ENCODE measurements at places on chromosomes 3 and 15.

- no peak for DNase-seq
Measured at GRCh38 chr3:183710231-183710630, 12.6 kb downstream of the YEATS2 start.

DNA sequence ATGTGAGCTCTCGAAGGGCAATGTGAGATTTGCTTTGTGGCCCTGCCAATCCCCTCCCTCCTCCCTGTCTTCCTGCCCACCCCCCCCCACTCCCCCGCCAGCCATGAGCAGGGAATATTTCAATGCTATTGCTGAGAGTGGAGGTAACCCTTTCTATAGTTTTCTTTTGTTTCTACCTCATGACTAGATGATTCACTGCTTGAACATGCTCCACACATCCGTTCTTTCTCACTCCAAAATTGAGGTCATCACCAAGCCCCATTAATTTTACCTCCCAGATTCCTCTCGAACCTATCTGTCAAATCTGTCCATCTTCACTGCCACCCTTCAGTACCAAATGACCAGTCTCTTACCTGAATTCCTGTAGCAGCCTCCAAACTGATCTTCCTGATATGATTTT lies 12.2 kb downstream of the ZNF774 start:
- DNase-seq, result no peak

GRCh38 chr15:94306700-94307650 lies 75.6 kb downstream of the MCTP2 start:
- DNase-seq, result peak; percentile 62

- no peak for DNase-seq
Measured at GRCh38 chr3:38552364-38552763, 56.2 kb downstream of the EXOG start.

DNA sequence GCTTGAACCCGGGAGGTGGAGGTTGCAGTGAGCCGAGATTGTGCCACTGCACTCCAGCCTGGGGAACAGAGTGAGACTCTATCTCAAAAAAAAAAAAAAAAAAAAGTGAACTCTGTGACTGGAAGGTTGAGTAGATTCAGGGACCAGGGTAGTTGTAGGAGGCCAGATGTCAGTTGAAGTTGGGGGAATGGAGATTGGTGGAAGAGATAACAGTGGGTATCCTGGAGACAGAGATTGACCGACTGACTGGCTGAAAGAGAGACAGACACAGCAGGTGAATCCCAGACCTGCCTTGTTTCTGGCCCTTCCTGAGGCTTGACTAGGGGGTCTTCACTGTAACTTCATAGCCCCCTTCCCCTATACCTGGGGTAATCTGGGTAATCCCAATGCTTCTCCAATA lies 22.1 kb upstream of the RNU6-1 start:
- DNase-seq, result peak; percentile 7

DNA sequence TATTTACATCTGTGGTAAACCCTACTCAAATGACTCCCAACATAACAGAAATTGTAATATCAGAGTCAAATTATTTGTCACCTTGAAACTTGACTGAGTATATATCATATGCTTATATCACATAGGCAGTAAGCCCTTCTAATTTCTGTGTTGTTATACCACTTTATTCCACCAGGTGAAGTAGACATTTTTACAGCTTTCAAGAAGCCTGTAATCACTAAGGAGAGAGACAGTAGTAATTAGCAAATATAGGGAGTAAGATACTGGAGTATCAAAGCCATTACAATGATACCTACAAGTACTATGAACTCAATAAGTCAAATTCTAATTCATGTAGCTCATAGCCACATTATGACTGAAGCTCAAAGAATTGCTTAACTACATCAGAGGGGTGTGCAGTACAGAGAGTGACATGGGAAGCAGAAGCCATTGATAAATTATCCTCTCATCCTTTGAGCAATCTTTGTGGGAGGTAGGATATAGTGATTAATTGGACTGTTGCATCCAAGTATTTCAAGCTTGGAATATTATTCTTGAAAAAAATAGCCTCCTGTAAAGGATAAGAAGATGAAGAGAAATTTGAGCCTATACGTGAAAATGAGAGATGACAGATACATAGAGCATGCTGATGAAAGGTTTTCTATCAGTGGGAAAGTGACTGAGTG lies 1005.9 kb downstream of the ZPLD1 start:
- DNase-seq, result no peak

DNA sequence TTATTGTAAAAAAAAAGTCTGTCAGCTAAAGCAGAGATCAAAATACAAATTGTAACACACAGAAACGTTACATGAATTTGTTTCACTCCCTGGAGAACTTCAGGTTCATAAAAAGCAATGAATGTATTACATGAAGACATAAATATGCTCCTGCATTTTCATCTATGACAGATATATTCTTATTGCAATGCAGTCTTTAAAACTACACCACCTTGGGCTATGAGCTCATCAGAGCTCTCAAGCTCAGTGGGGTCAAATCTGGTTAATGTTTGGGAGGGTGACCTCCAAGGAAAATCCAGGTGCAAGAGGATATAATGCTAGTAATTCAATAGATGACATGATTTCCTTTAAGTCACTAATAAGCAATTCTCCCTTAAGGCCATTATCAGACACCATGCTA lies 606.8 kb downstream of the EPHA3 start:
- DNase-seq, result no peak

- DNase-seq, result no peak
Measured at GRCh38 chr15:35393398-35393797, 152.6 kb downstream of the DPH6 start.

GRCh38 chr3:23189187-23189586 lies 13.9 kb upstream of the UBE2E2 start:
- no peak for DNase-seq

DNA sequence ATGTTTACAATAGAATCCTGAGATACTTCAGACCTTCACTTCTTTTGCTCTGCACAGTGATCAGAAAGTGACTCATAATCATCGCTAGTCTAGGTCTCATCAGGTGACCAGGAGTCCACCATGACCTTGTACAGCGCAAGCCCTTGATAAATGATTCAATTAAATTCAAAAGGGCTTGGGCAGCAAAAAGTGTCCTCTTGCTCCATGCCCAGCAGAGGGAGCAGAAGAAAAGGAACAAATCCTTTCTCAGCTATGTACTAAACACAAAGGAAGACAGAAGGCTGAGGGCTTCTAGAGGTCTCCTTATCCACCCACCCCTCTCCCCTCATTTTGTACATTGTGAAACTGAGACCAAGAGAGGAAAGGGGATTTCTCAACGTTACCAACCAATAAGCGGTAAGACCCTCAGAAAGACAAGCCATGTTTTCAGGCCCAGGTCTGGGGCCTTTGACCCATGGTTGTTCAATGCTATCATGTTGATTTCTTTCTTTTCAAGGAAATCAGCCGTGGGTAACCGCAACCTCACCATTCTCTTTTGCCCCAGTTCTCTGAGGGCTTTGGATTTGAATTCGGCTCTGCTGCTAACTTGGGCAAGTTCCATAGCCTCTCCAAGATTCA lies 74.8 kb downstream of the AQP9 start:
- no peak for DNase-seq

GRCh38 chr15:83559310-83559966 lies 94.5 kb upstream of the ADAMTSL3 start:
- DNase-seq, result peak; percentile 65

- DNase-seq, result no peak
Measured at GRCh38 chr15:94233441-94233840, 2.1 kb downstream of the MCTP2 start.

DNA sequence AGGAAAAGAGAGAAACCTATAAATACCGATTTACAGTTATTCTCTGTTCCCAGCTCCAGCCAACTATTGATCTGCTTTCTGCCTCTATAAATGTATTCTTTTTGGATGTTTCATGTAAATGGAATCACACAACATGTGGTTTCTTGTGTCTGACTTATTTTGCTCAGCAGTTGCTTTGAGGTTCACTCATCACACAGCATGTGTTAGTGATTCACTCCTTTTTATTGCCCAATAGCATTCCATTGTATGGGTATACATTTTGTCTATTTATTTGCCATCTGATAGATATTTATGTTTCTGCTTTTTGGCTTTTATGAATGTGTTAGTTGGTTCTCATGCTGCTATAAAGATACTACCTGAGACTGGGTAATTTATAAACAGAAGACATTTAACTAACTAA lies 23.6 kb downstream of the CCR1 start:
- DNase-seq, result no peak

- DNase-seq, result no peak
Measured at GRCh38 chr15:51199541-51199940, 104.8 kb upstream of the TNFAIP8L3 start.

DNA sequence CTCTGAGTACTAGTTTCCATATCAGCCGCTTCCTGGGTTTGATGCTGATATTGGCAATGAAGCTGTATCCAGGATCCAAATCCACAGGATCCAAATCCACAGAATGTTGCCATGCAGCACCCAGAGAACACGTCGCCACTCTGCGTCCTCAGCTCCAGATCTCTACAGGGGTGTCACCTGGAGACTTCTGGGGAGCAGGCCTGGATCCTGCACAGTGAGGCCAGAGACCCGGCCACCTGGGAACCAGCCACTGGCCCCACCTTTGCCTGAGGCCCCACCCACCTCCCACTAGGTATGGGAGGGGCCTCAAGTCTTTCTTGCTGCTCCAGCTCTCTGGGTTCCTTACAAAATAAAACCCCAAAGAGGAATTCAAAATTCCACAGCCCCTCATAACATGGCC lies 123.9 kb downstream of the LRRK1 start:
- DNase-seq, result peak; percentile 5

DNA sequence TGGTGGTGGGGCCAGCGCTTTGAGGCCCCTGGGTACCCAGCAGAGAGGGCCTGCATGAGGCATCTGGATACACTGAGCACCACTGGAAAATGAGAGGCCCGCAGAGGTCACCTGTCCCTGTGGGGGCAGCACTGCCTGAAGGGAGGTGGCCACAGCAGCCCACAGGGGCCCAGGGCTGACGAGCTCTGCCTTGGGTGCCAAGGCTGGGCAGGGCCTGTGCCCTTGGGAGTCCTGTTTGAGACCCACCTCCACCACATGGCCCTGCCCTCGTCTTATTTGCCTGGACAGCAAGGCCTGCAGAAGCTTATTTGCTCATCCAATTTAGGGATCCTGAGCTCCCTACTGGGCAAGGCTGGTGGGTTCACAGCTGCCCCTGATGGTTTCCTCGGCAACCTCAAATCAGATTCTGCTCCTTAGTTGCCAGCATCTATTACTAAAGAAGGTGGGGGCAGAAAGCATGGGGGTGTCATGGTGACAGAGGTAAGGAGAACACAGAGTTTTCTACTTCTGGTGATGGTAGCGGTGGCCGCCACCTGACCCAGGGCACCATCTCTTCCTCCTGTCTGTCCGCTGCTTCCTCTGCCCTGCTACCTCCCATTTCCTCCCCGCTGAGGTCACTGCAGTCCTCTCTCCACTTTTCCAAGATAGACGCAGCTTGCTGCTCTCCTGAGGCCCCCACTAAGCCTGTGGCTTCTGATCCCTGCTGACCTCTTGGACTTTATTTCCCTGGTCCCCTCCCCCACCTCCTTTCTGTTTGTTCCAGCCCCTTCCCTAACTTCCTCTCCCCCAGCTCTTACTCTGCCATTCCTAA lies 62.9 kb downstream of the HMCES start:
- DNase-seq, result no peak

DNA sequence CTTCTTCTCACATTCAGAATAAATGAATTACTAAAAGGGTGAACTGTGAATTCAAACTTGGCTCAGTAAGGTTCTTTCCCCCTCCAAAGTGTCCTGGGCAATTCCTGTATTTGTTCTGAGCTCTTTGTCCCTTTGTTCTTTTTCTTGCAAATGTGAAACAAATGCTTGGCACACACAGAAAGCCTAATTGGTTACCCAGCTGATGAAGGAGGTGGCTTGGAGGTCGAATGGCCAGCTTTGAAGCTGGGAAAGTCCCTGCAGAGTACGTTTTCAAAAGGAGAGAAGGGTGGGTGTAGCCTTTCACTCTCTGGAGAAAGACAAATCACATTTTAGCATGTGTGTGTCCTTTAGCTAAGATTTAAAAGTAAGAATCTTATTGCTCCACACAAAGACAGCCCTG lies 154.4 kb downstream of the PEX5L start:
- no peak for DNase-seq

GRCh38 chr15:78425643-78426042 lies 12.4 kb upstream of the IREB2 start:
- no peak for DNase-seq

GRCh38 chr3:18402239-18402799 lies 22.8 kb downstream of the SATB1 start:
- DNase-seq, result no peak

GRCh38 chr3:107377151-107377550 lies at the start of gene CCDC54:
TSS of gene CCDC54 (plus strand) at chr3:107377439. CDS start at chr3:107377588, 149 bp downstream.
- DNase-seq, result no peak

DNA sequence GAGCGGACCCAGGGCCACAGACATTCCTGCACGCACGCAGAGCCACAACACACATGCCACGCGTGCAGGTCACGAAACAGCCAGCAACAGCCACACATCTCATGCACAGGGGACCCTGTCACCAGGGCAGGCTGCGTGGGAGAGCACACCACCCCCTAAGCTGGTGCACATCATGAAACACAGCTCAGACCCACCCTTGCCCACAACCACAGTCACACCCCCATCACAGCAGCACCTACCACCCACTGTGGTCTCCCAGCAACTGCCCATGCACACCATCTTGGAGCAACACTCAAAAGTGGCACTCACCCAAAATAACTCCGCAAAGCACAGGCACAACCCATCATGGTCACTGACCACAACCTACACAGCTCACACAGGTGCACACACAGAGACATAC lies 75.7 kb downstream of the OCA2 start:
- DNase-seq, result no peak

DNA sequence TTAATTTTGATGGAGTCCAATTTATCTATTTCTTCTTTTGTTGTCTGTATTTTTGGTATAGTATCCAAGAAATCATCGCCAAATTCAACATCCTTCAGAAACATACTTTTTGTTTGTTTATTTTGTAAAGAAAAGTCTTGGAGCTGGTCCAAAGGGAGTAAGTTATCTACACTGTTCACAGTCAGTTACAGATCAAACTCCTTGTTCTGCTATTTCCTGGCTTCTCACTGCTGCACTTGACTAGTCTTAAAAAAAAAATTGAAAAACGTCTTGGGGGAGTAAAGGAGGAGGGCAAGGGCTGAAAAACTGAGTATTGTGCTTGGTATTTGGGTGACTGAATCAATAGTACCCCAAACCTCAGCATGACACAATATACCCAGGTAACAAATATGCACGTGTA lies 105.6 kb downstream of the NFKBIZ start:
- DNase-seq, result no peak

GRCh38 chr15:51757450-51757849 lies 6.1 kb downstream of the TMOD2 start:
- DNase-seq, result no peak

- no peak for DNase-seq
Measured at GRCh38 chr3:149590691-149591441, 67.0 kb downstream of the WWTR1 start.

GRCh38 chr3:80157546-80157945 lies 389.7 kb upstream of the ROBO1 start:
- no peak for DNase-seq

- no peak for DNase-seq
Measured at GRCh38 chr3:151282921-151283320, 4.6 kb upstream of the P2RY14 start.
